CD8-positive, alpha-beta memory T cell (primary cell): ENCODE measurements at places on chromosomes 3 and 15. TPM values are rescaled to one million over a fixed set of nuclear protein-coding genes. Genes with fewer than 3 reads are reported as not detected.

DNA sequence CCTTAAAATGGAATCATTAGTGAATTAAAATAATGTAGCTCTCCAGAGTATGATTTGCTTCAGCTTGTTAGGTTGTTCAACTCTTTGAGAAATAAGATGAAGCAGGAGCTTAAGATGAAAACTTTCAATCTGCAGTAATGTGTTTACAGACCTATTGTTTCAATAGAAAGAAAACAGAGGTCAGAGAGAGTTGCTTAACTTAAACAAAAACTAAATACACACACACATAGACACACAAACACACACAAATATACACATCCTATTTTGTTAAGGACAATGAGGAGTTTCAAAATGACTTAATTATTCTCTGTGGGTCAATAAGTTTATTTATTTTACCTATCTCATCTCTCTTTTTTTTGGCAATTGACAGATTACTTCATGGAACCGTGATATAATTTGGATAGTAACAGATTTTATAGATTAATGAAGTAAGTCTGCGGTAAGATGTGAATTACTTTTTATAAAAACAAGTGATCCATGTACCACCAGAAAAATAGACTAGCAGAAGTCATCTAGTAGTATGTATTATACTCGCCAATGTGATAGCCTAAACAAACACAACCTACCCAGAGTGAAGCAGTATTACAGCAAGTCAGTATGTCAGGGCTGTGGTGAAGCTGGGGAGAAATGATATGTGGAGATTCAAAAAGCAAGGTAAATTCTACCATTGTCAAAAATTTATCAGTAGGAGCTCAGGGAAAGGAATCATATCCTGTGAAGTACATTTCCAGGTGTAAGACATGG lies 76.7 kb upstream of the DCBLD2 start:
- no peak for DNase-seq
- no peaks in the 10 kb centered on the region for H3K4me1 ChIP-seq
- no peak overlapping the region for H3K27ac ChIP-seq
- no peak overlapping the region for H3K4me3 ChIP-seq
- H3K27me3 ChIP-seq = no peaks in the 10 kb centered on the region

Gene GOLGA6D
- not detected for polyA plus RNA-seq

DNA sequence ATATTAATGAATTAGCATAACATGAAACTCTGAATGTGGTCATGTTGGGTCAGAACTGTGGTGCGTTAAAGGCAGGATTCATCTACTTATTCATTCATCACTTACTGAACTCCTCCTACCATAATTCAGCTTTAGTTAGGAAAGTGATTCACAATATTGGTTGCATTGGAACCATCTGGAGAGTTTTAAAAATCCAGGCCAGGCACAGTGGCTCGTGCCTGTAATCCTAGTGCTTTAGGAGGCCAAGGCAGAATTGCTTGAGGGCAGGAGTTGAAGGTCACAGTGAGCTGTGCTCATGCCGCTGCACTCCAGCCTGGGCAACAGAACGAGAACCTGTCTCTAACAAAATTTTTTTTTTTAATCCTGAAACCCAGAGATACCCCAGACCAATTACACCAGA lies 44.2 kb upstream of the ATG7 start:
- H3K4me3 ChIP-seq = no peak overlapping the region
- H3K27ac ChIP-seq = no peak overlapping the region
- DNase-seq = no peak

Gene MYO5C
- 0.48 TPM for polyA plus RNA-seq

Gene ECE2
- not detected for polyA plus RNA-seq

Gene NAA50
- polyA plus RNA-seq = 77.7 TPM

GRCh38 chr3:177459401-177459800 lies 262.1 kb upstream of the TBL1XR1 start:
- H3K36me3 ChIP-seq = no peaks in the 10 kb centered on the region
- no peak overlapping the region for H3K4me3 ChIP-seq
- no peak overlapping the region for H3K27ac ChIP-seq

GRCh38 chr15:75641603-75642002 lies 1.6 kb upstream of the IMP3 start:
- peaks cover 6% of the 10 kb centered on the region for H3K36me3 ChIP-seq
- peaks cover 26% of the 10 kb centered on the region for H3K4me1 ChIP-seq
- H3K27me3 ChIP-seq = no peaks in the 10 kb centered on the region
- no peak overlapping the region for H3K27ac ChIP-seq

GRCh38 chr3:150220041-150220440 lies 188.1 kb upstream of the TSC22D2 start:
- peaks cover 5% of the 10 kb centered on the region for H3K27me3 ChIP-seq

GRCh38 chr15:72227192-72227586 lies 3.8 kb downstream of the PKM start:
- no peaks in the 10 kb centered on the region for H3K36me3 ChIP-seq
- H3K27ac ChIP-seq = peak overlapping the region; percentile 60
- H3K27me3 ChIP-seq = no peaks in the 10 kb centered on the region
- DNase-seq = peak; percentile 59
- peak overlapping the region; percentile 54 for H3K4me3 ChIP-seq

Gene MGLL
- 3.0 TPM for polyA plus RNA-seq

Gene ALDH1L1
- not detected for polyA plus RNA-seq

Gene CFAP91
- polyA plus RNA-seq = 0.45 TPM
